ENCODE measurements at places on chromosomes 3 and 15. TPM values are rescaled to one million over a fixed set of nuclear protein-coding genes. Genes with fewer than 3 reads are reported as not detected.

GRCh38 chr15:25455226-25455625 is 16.4 kb upstream of the UBE3A start:
- DNase-seq, result no peak

DNA sequence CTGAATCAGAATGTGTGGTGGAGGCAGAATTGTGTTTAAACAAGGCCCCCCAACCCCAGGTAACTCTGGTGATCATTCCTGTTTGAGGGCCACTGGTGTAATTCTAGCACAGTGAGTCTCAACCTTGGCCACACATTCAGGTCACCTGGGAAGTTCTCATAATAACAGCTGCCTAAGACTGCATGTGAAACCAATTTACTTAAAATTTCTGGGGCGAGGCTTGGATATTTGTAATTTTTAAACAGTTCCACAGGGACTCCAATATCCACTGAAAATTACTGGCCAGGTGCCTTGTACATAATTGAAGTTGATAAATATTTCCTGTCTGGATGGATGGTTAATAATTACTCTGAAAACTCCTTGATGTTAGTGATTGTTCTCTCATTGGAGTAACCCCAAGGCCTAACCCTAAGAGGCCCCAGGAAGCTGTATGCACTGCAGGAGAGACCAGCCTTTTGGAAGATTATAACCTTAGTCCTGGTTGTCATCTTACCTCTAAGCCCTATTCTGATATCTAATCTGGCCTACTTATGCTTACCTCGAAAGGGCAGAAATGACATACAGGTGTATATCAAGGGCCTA is 25.7 kb upstream of the EPHB1 start:
- no peak for DNase-seq

DNA sequence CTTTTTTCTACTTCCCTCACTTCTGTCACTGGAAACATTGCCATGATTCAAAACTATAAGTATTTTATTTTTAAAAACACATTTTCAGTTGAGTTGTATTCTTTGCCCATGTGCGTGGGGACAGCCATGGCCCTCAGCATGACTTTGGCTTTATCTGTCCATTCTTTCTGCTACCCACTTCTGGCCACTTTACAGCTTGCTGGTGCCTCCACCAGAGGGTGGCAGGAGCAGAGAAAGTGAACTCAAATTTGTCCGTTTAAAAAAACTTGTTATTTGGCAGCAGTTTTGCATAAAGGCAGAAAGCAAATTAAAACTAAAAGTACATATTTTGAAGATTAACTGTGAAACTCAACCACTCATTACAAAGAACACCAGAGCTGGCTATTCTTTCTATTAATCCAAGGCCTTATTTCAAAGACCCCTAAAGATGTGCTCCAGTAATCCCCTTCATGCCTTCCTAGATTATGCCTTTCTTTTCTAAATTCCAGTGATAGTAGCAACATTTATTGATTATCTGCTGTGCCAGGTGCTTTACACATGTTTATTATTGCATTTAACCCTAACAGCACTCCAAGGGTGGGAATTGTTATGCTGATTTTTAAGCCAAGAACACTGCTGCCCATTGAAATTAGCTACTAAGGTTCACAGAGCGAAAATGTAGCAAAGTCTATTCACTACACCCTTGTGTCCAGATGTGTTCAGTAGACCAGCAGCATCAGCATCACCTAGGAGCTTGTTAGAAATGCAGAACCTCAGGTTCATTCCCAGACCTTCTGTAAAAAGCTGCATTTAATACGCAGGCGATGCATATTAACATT is 134.8 kb downstream of the THRB start:
- no peak for DNase-seq

DNA sequence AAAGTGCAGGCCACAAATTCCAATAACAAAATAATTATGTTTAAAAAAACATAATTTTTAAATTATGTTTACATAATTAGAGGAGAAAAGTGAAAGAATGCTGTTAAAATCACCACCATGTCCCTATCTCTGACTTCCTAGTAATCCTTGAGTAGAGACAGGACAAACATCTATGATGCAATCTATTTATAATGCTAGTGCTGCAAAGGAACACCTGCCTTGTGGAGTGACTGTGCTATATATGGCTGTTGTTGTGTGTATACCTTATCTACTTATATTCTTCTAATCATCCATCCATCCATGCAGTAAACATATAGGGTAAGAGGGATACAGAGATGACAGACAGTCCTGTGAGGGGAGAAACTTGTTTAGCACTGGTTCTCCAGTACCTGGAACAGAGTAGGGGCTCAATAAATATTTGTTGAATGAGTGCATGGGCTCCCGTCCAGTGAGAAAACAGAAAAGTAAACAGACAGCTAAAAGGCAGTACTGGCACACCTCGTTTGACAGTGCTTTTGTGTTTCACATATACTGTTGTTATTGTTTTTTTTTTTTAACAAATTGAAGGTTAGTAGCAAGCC is 229.3 kb upstream of the UBE2E1 start:
- no peak for DNase-seq

- DNase-seq, result no peak
Measured at GRCh38 chr15:69185706-69186105, 25.3 kb downstream of the GLCE start.

Gene SLC6A11
- not detected for total RNA-seq

Gene STAB1
- total RNA-seq, result 7.6 TPM

Gene ZNF774
- total RNA-seq, result 0.50 TPM

Gene SLC22A14
- not detected for total RNA-seq

DNA sequence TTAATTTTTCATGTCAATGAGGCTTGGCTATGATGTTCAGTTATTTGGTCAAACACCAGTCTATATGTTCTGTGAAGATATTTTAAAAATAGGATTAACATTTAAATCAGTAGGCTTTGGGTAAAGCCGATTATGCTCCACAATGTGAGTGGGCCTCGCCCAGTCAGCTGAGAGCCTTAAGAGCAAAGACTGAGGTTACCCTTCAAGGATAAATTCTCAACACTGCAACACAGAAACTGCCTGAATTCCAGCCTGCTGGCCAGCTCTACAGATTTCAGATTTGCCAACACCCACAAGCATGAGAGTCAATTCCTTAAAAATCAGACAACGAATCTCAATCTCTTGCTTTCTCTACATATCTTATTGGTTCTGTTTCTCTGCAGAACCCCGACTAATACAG is 188.3 kb downstream of the PLCH1 start:
- no peak for DNase-seq

GRCh38 chr15:90400005-90400758 is 12.1 kb downstream of the IQGAP1 start:
- no peak for DNase-seq

DNA sequence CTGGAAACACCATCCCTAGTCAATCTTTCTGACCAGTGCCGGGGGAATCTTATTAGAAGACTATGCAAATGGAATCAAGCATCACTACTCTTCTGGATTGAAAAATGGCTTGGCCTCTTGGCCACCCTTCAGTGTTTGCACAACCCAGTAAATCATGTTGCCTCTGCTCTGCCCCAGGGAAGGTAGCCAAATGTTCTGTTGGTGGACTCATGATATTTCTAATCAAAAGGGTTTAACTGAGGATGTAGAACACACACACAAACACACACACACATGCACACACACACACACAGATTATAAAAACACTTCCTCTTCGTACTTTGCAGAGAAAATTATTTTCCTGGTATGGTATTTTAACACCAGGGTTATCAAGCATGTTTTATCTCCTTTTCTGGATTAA is 7.9 kb downstream of the RBP2 start:
- DNase-seq, result no peak

DNA sequence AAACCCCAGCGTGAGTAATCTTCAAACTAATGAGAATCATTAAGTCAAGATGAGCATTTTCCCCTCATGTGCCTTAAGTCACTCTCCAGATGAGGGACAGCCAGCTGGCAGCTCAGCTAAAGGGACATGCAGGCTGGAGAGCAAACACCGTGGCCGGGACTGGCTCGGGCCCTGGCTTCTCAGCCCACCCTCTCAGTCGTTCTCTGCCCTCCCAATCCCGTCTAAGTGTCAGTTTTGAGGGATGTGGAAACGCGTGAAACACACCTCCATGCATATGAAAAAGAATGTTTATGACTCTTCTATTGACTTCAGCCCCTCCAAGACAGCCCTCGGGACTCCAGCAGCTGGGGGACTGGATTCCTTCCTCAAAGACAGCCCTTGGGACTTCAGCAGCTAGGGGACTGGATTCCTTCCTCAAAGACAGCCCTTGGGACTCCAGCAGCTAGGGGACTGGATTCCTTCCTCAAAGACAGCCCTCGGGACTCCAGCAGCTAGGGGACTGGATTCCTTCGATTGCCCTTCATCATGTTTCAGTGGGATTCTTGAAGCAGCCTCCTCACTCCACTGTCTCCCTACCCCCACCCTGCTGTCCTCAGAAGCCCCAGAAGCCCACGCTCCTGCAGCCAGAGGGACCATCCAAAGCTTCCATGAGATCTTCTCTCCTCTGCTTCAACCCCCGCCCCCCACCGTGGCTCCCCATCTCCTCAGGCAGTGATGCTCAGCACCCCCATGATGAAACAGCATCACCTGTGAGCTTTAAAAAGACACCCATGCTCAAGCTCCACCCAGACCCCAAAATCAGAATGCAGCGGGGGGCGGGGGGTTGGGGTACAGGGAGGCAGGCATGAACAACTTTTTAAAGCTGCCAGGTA is 228.9 kb downstream of the XXYLT1 start:
- no peak for DNase-seq

DNA sequence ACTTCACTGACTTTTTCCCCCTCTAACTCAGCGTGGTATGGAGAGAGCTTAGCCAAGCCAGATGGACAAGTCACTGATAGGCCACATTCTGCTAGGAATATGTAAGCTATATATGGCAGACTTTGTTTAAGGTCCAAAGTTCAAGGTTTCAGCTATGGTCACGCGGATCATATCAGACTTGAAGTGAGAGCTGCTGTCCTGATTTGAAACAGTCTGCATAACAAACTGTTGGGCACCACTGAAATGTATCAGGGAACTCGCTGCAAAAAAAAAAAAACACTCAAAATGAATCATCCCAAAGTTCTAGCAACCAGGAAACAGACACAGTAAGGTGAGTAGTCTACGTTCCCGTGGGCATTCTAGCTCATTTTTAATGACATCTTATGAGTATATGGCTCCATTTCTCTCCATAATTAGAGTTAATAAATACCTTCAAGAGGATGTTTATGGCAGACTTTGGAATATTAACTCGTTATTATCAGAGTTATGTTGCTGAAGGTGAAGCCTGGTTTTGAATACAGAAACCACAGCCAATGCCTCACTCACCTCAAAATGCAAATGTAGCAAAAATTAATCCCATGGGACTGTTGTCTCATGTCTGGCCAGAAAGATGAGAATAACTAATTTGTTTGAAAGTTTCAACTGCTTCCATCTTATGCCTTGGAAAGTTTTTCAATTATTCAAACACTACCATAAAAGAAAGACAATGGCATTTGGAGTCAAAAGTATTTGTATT is 12.3 kb downstream of the DPH3 start:
- no peak for DNase-seq

Gene AADACL2
- not detected for total RNA-seq

- DNase-seq, result no peak
Measured at GRCh38 chr3:102715030-102715697, 280.3 kb downstream of the ZPLD1 start.

DNA sequence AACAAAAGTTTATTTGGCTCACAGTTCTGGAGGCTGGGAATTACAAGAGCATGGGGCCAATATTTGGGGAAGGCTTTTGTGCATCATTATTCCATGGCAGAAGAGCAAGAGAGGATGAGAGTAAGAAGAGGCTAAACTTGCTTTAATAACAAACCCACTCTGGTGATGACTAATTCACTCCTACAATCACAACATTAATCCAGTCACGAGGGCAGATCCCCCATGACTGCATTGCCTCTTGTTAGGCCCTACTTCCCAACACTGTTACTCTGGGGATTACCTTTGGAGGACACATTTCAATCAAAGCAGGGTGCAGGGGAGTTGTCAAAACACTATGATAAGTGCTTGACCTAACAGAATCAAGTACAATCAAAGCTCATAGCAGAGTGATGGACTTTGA is 181.7 kb downstream of the BBX start:
- DNase-seq, result no peak

Gene GOLGA8H
- not detected for total RNA-seq

Gene SPINT1
- total RNA-seq, result 7.6 TPM

DNA sequence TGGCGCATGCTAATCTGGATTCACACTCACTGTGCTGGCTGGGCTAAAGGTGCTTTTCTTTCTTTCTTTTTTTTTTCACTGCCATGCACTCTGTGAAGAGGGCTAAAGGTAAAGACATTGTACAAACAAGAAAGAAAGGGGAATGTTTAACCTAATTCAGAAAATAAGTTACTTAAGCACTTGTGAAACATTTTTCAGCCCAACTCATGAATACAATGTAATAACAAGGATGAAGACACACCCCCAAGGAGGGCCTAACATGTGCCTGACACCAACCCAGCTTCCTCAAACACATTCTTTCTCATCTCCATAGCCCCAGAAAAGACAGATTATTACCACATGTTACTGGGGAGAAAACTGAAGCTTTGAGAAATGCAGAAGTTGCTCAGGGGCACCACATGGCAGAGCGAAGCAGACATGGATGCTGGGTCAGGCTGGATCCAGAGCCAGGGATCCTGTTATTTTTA is 5.7 kb downstream of the STIMATE start:
- DNase-seq, result no peak

GRCh38 chr3:167754049-167754448 is 18.5 kb downstream of the SERPINI1 start:
- DNase-seq, result no peak

GRCh38 chr15:98547741-98548138 is 100.6 kb upstream of the IGF1R start:
- no peak for DNase-seq

GRCh38 chr3:120461416-120461815 is 10.6 kb upstream of the FSTL1 start:
- no peak for DNase-seq

All from CD8-positive, alpha-beta memory T cell (primary cell).